ENCODE measurements at places on chromosomes 2 and 18. TPM values are rescaled to one million over a fixed set of nuclear protein-coding genes. Genes with fewer than 3 reads are reported as not detected.

DNA sequence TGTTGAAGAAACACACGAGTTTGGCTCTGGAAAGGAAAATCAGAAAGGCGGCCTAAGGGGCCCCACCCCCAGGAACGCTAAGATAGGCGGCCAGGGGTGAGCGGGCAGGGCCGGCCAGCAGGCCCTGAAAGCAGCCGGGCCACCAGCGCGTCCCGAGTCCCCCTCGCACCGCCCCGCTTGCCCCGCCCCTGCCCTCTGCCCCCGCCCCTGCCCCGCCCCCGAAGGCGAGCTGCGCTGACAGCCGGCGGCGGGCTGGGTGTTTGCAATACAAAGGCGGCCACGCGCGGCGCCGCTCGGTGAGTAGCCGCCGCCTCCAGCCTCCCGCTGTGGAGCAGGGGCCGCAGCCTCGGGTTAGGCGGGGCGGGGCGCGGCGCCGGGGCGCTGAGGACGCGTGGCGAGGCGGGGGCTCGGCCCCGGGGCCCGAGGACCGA is at the start of gene LPIN1:
LPIN1 (plus strand) TSS at position 257 of the 431 bp plus-strand sequence. CDS start 18,910 bp downstream, outside the sequence.
- H3K4me3 ChIP-seq: peak within 1 kb of the TSS; percentile 77
- DNase-seq: peak; percentile 70
- peak within 1 kb of the TSS; percentile 62 for H3K27ac ChIP-seq

- no peaks in the 10 kb centered on the region for H3K27me3 ChIP-seq
- H3K4me1 ChIP-seq: no peaks in the 10 kb centered on the region
- H3K27ac ChIP-seq: no peak overlapping the region
- DNase-seq: no peak
- H3K36me3 ChIP-seq: no peaks in the 10 kb centered on the region
These were observed 1092.6 kb upstream of the SLC39A10 start for GRCh38 chr2:194564422-194564821.

GRCh38 chr2:235607546-235608199 is 113.8 kb downstream of the AGAP1 start:
- no peak for DNase-seq
- no peaks in the 10 kb centered on the region for H3K27me3 ChIP-seq
- no peak overlapping the region for H3K4me3 ChIP-seq
- no peaks in the 10 kb centered on the region for H3K36me3 ChIP-seq

Gene CYS1
- 0.04 TPM for polyA plus RNA-seq

All from HepG2 (cell line).